NCI-H1930 (cell line): ENCODE measurements at places on chromosomes 16 and 17.

- DNase-seq, result no peak
Measured at GRCh38 chr17:68314916-68315535, 23.7 kb downstream of the ARSG start.

DNA sequence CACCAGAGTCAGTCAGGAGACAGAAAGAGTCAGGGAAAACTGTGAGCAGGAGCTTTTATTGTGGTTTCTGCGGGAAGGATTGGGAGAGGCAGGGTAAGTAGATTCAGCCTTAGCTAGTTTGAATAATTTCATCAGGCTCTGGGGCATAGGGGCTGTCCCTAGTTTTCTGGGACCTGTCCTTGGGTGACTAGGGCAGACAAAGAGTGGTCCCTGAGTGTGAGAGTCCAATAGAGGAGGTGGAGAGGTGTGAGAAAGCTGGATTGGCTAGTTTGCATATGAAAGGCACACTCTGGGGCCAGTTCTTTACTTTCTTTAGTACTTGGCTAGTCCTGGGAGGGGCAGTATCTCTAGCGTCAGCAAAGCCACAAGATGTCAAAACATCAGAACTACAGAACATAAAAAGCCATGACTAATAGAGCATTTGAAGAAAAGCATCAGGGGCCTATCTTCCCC, 255.6 kb downstream of the HS3ST3A1 start:
- no peak for DNase-seq

- no peak for DNase-seq
Measured at GRCh38 chr16:5722116-5722619, 624.6 kb upstream of the EEF2KMT start.

GRCh38 chr16:27385398-27385797, 16.6 kb upstream of the IL21R start:
- no peak for DNase-seq

DNA sequence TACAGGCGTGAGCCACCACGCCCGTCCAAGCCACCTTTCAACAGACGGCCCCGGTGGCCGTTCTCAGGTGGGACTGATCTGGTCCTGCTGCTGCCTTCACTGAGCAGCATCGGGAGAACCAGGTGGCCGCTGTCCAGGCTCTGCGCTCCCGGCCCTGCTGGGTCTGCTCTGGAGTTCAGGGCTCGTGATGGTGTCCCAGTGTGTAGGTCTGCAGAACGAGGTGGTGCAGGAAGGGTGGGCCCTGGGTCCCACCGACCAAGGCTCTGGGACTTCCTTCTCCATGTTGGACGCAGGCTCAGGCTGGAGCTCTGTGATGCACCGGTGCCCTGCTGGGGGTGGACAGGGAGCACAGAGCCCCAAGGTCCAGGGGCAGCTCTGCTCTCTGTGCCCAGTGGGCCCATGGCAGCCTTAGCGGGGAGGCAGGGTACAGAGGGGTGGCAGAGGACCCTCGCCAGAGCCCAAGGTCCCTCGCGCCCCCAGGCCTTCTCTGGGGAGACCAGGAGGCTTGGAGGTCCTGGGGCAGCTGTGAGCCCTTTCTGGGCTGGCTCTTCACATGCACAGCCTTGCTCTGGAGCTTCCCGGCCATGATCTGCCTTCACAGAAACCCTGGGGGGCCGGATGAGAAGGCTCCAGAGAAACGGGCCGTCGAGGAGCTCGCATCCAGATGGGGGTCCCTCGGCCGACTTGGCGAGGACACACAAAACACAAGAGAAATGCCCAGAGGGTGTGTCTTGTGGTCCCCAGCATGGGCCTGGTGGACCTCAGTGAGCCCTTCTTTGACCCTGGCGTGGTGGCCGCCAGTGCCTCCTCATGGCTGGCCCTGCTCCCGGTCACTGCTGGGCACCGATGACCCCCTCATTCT, 26.9 kb upstream of the BAHCC1 start:
- no peak for DNase-seq

DNA sequence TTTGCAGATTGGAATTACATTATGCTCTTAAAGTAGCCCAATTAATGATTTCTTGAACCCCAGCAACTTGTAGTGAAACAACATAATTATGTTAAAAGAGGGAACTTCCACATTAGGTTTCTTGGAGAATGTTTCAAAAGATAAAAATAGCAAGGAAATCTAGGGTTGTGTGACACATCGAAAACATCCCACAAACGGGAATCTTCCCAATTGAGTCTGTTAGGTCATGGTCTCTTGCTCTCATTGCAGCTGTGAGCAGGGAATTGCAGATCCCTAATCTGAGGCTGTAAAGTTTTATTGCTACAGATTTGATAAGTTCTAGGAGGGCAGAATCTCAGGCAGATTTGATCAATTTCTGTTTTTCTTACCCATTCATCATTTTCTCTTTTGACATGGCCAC, 6.7 kb upstream of the LPO start:
- no peak for DNase-seq

GRCh38 chr17:21095735-21096134, 31.0 kb upstream of the DHRS7B start:
- no peak for DNase-seq

DNA sequence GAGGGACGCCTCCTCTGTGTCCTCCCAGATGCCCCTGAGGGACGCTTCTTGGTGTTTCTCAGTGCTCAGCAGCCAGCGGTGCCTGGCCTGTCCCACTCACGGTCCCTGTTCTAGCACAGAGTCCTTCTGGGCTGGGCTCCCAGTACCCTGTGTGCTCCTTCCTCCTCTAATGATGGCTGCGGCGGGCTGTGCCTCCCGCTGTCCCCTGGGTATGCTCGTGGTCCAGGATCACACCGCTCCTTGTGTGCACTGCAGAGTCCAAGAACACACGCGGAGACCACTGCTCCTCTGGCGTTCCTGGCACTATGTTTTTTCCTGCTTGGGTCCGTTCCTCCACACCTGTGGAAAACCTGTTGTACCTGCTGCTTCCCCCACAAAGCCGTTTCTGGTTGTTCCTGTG, 15.1 kb upstream of the IRF8 start:
- no peak for DNase-seq

GRCh38 chr17:83192161-83192788, 112.9 kb downstream of the METRNL start:
- DNase-seq, result no peak

GRCh38 chr16:68070806-68071517, 14.2 kb upstream of the NFATC3 start:
- DNase-seq, result no peak
